ENCODE measurements at places on chromosomes 6 and 20. TPM values are rescaled to one million over a fixed set of nuclear protein-coding genes. Genes with fewer than 3 reads are reported as not detected.

Gene ID4
- total RNA-seq = not detected

Gene HAO1
- not detected for total RNA-seq

Gene MAP7
- 0.47 TPM for total RNA-seq

Gene FGD2
- total RNA-seq = 1.6 TPM

Gene CCM2L
- total RNA-seq = not detected

Gene CST5
- not detected for total RNA-seq

Gene IPCEF1
- total RNA-seq = 23.6 TPM

Gene NELFCD
- total RNA-seq = 106 TPM

Gene CDH22
- not detected for total RNA-seq

Gene TSBP1
- total RNA-seq = not detected

Gene DCBLD1
- total RNA-seq = 2.2 TPM

Gene REV3L
- 20.1 TPM for total RNA-seq

Gene C4B
- 3.3 TPM for total RNA-seq

Gene OLIG3
- 0.67 TPM for total RNA-seq

Gene COL12A1
- not detected for total RNA-seq

Gene OR2H1
- not detected for total RNA-seq

Gene CD109
- 10.6 TPM for total RNA-seq

Gene HMGN4
- total RNA-seq = 80.2 TPM

Gene SEMG2
- total RNA-seq = not detected

Measured in activated CD8-positive, alpha-beta T cell treated with anti-CD3 and anti-CD28 coated beads for 36 hours (primary cell).